ENCODE measurements at places on chromosomes 5 and 9. TPM values are rescaled to one million over a fixed set of nuclear protein-coding genes. Genes with fewer than 3 reads are reported as not detected.

The CDH12 gene
- not detected for total RNA-seq

GRCh38 chr5:103598997-103599566 is 36.5 kb upstream of the NUDT12 start:
- no peak for DNase-seq

- DNase-seq, result no peak
Measured at GRCh38 chr9:26650325-26650724, 242.3 kb downstream of the CAAP1 start.

DNA sequence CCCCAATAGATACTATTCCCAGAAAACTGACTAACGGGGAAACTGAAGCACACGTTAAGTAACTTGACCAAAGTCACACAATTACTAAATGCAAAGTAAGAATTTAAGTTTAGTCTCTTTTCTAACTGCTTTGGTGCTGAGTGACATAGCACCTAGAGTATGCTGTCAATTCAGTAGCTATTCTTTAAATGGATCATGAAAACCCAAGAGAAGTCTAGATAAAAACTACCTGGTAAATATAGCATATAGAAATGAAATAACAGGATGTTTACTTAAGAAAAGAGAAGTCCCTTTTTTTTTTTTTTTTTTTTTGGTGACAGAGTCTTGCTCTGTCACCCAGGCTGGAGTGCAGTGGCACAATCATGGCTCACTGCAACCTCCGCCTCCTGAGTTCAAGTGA is 129.2 kb downstream of the PDE4D start:
- no peak for DNase-seq

DNA sequence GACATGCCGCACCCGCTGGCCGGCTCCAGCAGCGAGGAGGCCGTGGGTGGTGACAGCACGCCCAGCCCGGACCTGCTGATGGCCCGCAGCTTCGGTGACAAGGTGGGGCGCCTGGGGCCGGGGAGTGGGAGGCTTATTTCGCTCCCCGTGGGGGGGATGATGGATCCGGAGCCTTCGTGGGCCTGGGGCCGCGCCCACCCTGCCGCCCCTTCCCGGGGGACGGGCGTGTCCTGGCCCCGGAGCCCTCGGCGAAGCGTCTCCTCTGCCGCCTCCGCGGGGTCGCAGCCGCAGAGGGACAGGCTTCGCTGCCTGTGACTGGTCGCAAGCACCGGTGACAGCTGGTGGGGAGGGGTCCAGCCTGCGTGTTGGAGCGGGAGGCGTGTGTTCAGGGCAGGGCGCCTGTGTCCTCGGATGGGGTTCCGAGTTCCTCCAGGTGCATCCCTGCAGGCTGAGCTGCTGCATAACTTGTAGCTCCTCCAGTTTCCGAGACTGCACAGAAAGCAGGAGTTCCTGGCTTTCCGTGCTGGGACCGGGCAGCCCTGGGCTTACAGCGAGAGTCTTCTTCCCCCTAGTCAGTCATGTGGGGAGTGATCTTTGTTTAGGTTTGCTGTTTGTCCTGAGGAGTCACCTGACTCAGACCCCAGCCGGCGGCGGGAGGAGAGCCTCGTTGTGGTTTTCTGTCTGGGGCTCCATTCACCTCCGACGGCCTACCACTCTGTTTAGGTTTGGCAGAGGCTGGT is 666 bp downstream of the SNX30 start:
- peak; percentile 45 for DNase-seq
